ENCODE measurements at places on chromosomes 13 and 19.

GRCh38 chr19:5339198-5339949 lies 1.2 kb downstream of the PTPRS start:
- no peak for DNase-seq

DNA sequence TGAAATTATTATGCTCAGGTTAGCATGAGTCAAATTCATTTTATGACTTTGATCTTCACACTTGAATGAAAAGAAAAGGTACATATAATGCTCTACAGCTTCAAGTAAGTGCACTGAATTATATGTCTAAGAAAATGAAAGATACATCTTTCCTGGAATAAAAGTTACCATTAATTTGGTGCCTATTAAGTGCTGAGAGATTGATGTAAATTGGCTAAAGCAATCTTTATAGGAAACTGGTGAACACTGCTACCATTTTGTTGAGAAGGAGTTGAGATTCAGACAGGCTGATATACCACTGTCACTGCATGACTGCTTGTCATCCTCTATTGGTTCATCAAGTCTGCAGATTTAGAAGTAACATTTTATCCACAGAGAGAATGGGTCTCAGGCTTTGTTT lies 416.8 kb upstream of the SPRY2 start:
- DNase-seq, result no peak

GRCh38 chr13:110151462-110151861 lies 155.5 kb downstream of the COL4A1 start:
- DNase-seq, result no peak

DNA sequence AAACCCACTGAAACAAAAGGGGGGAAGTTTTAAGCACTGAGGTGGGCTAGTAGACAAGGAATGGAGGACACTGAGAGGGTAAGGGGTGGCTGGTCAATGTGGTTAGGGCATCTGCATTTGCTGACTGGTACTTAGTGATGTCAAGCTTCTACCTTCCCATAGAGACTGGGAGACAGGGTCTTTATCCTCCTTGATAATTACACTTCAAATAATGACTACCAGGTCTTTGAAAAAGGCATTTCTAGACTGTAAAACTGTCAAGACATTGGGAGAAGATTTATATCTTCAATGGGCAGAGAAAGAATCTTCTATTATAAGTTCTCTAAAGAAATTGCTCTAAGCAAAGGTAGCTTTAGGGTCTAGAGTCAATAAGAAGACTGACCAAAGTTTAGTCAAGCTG lies 1490.8 kb upstream of the PCDH20 start:
- DNase-seq, result no peak

GRCh38 chr13:46899801-46900200 lies 2.9 kb upstream of the HTR2A start:
- no peak for DNase-seq

All from stimulated activated CD8-positive, alpha-beta memory T cell treated with anti-CD3 and anti-CD28 coated beads, Interleukin-15, amount 100 ng/mL, for 4 hours (primary cell).